ENCODE measurements at places on chromosomes 2 and 18.
A peak's percentile ranks its signal among the peaks of the same experiment; 100 is the strongest.

DNA sequence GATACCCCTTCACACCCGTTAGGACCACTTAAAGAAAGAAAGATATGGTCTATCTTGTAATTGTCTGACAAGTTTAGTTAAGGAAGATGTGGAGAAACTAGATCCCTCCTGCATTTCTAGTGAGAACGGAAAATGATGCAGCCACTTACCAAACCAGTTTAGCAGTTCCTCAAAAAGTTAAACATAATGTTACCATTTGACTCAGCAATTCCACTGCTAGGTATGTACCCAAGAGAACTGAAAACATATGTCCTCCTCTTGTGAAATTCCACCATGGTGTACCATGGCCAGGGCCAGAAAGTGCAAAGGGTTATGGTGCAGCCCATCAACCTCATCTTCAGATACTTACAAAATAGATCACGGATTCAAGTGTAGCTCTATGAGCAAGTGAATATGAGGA lies 79.0 kb upstream of the ID2 start:
- no peak for DNase-seq

DNA sequence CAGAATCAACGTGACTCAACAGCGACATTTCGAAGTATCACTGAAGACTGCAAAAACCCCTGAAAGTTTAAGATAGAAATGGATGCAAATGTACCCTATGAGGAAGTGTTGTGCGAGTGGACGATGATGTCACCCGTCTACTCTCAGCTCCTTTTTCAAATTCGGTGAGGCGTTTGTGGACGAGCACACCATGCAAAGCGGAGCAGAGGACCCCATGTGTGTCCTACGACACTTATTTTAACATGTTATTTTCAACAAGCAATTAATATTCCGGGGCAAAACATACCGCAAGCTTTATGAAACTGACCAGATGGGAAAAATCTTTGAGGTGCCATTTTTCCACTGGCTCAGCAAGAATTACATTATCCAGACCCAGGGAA lies 2.0 kb downstream of the PXDN start:
- DNase-seq: peak; percentile 26

DNA sequence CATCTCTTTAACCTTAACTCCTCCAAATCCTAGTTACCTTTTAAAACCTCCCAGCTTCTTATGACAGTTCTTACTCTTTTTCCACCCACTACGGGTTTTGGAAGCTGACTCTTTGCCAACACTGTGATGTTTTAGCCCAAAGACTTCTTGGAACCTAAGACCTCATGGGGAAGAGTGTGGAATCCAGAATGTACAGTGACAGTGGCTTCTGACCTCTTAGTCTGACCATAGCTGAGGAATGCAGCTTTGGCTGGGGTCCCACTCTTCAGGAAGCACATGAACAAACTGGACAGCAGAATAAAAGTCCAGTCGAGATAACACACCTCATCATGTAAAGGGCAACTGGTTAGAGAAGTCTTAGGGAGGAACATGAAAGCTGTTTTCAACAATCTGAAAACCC lies 161.1 kb upstream of the PKDCC start:
- no peak for DNase-seq

DNA sequence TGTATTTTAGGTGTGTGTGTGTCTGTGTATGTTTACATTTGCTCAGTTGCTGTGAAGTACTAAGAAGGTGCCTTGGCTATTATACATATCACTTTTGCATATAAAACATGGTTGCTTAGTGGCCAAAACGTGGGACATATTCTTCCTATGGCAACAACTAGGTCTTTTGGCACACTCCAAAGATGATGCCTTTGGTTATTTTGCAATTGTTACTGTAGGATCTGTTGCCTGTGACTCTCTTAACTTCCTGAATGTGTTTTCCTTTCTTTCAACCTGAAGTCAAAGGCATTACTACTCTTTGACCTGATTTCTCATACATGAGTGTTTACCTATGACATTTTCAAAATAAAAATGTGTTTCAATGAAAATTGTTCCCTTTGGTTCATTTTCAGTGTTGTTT lies 160.5 kb downstream of the UBE2E3 start:
- DNase-seq: no peak

- DNase-seq: no peak
Measured at GRCh38 chr2:165144315-165144714, 59.5 kb downstream of the SCN3A start.

DNA sequence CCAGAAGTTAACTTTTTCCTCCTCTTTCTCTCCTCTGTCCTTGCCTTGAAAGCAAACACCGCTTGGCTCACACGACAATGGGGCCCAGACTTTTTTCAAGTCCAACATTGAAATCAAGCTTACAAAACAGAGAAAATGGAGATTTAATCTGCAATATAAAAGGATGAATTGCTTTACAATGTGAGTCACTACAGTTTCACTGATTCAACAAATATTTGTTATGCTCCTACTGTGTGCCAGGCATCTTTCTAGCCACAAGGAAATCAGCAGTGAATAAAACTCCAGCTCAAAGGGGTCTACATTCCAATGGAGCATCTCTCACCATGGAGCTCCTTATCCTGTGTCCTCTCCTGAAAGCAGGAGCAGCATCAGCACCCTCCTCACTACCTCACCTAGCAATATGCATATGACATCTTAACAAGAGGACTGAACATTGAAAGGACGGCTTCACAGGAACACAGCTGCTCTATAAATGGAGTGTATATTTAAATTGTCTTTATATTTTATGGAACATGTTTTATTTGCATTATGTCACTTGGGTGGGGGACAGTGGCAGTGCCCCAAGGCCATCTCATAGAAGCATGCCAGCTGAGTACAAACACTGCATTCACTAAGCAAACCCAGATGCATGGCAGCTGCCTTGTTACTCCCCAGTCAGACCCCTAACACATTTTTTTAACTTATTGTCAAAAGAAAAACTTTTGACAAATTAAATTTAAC lies 39.5 kb downstream of the PKDCC start:
- no peak for DNase-seq

GRCh38 chr2:19140463-19141208 lies 217.8 kb downstream of the OSR1 start:
- DNase-seq: no peak

GRCh38 chr2:199882667-199883066 lies 28.4 kb upstream of the C2orf69 start:
- DNase-seq: no peak

- no peak for DNase-seq
Measured at GRCh38 chr2:192151853-192152252, 42.9 kb downstream of the TMEFF2 start.

DNA sequence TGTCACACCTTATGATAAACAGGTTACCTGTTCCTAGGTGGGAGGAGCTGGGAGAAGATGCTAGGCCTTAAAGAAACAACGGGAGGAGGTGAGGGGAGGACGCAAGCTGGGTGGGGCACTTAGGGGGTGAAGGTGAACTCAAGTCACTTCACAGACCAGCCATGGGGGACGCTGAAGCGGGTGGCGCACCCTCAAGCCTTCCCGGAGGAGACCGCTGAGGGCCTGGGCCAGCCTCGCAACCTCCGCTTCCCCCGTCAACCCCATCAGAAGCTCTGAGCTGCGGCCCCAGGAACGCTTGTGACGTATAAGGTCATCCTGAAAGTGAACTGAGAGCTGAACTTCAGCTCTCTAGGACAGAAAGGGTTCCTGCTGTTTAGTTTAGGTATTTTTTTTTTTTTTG lies 133.5 kb downstream of the MBP start:
- DNase-seq: no peak

- no peak for DNase-seq
Measured at GRCh38 chr2:186429104-186429503, 57.0 kb upstream of the ZC3H15 start.

GRCh38 chr2:230688490-230688889 lies 24.2 kb upstream of the CAB39 start:
- no peak for DNase-seq

GRCh38 chr2:197997083-197997541 lies 192.7 kb downstream of the PLCL1 start:
- no peak for DNase-seq

- no peak for DNase-seq
Measured at GRCh38 chr2:12315224-12315623, 401.5 kb upstream of the TRIB2 start.

- DNase-seq: no peak
Measured at GRCh38 chr2:66686755-66687154, 251.8 kb downstream of the MEIS1 start.

DNA sequence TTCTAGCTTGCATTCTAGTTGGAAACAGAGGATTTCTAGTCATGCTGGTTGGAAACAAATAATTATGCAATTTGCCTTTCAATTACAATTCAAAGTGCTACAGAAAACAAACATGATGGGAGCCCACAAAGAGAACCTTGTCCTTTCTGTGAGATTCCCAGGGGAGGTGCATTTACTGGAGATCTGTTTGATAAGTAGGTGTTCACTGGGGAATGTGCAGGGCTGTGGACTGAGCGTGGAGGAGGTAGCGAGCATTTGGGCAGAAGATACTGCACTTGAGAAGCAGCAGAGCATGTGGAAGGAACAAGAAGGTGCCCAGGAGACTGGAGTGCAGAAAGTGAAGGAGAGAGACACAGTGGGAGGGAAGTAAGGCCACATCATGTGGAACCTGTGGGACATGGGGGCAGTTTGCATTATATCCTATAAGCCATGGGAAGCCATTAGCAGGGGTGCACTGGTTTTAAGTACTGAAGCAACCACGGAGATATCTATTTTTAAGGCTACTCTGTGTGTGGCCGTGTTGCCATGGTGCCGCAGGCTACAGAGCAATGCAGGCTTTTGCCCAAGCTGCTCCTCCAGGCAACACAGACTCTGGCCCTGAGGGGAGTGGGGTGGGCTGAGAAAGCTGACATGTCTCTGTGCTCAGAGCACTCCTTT lies 154.0 kb downstream of the ANTXR1 start:
- no peak for DNase-seq

DNA sequence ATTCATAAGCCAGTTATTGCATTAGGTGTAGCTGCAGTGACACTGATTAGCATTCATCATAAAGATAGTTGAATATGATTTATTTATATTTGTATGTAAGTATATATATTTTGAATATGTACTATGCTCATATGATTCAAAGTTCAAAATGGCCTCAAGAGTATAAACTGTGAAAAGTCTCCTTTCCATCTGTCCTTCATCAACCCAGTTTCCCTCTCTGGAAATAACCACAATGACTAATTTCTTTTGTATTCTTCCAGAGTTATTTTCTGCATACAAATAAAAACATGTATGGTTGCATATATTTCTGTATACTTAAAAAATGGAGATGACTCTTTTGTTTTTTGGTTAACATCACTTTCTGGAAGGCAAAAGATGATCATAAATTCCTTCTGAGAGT lies 95.2 kb downstream of the CAMKMT start:
- no peak for DNase-seq

DNA sequence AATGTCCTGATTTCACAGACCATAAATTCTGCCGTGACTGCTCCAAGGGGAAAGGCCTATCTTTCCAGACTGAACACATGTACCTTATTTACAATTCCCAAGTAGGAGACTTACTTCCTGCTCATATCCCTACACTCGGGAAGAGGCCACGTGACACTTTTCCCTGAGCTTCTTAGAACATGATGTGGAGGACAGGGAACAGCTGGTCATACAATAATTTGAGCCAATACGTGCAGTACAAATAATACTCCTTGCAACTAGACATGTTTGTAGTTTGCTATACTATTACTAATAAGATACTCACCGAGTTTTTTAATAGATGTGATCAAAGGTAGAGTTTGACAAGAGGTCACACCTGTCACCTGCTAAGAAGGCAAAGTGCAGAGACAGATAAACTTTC lies 256.4 kb downstream of the SP3 start:
- DNase-seq: peak; percentile 65

DNA sequence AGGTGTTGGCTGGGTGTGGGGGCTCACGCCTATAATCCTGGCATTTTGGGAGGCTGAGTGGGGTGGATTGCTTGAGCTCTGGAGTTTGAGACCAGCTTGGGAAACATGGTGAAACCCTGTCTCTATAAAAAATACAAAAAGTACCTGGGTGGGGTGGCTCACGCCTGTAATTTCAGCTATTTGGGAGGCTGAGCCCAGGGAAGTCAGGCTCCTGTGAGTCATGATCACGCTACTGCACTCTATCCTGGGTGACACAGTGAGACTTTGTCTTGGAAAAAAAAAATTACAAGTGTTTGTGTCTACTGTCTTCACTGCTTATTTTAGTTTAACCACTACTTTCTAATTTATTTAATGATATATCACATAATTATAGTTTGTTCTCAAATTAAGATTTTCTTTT lies 62.7 kb upstream of the DOCK10 start:
- DNase-seq: no peak

- no peak for DNase-seq
Measured at GRCh38 chr2:241639385-241639784, 1.9 kb downstream of the ATG4B start.

GRCh38 chr2:47580855-47581600 lies 178.1 kb downstream of the MSH2 start:
- DNase-seq: no peak

- DNase-seq: no peak
Measured at GRCh38 chr2:53442093-53442492, 325.5 kb upstream of the CHAC2 start.

GRCh38 chr18:57925706-57926105 lies 118.3 kb upstream of the NEDD4L start:
- DNase-seq: no peak

DNA sequence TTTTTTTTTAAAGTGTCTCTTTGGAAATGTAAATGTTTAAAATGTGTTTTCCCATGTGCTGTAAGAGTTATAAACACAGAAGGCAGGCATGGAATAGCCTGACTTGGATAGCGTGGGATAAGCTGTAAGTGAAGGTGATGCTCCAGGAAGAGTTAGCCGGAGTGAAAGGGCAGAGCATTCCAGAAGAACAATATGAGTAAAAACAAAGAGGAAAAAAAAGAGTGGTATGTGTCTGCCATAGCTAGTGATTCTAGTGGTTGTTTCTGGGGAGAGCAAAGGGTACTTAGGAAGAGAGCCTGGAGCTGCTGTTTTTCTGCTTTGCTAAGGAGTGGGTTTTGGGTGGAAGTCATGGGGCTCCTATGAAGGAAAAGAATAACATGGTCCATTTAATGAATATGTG lies 126.9 kb upstream of the DLGAP1 start:
- no peak for DNase-seq

DNA sequence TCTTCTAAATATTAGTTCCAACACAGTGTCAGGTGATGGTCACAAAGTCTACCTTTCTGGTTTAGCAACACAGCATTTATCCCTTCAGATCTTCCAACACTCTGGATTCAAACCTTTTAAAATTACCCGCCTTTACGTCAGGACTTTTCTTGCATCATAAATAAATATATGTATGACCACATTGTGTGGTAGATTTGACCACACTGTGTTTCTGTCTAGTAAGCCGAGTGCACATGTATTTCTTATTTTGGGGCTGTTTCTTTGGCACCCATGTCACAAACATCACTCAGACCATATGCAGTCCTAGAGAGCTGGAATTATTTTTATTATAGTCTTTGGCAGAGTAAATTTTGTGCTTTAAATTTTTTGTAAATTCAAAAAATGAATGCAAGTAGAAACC lies 172.1 kb downstream of the ANKRD44 start:
- no peak for DNase-seq

Data from right hindlimb (tissue), 1 donor.